ENCODE measurements at places on chromosomes 6 and 20.

DNA sequence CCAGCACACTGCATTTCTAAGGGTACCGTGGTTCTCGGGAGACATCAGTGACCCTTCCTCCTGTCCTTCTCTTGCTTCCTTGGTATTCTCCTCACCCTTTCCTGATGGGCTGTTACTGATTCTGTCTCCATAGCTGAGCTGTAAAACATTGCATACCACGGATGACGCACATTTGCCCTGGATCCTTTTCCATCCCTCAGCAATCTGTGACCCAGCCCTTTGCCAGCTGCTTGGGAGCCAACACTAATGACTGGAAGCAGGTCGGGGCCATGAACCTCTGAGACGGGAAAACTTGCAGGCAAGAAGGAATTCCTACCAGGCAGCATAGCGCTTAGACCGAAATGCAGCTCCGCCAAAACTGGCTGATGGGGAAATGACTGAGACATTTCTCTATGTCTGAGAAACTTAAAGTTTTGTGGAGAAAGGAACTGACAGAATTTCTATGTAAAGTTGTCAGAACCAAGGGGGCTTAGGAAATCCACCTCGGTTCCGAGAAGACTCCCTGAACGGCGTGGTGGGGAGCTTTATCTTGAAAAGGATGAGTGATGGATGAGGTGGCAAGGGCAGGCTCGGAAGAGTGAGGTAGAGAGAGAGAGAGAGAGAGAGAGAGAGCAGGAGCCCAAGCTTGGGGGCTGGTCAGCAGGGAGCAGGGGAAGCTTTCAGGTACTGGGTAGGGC, 19.2 kb downstream of the TUBB2B start:
- no peak for DNase-seq

- DNase-seq = no peak
Observed at GRCh38 chr6:135018941-135019340, 35.7 kb downstream of the HBS1L start.

DNA sequence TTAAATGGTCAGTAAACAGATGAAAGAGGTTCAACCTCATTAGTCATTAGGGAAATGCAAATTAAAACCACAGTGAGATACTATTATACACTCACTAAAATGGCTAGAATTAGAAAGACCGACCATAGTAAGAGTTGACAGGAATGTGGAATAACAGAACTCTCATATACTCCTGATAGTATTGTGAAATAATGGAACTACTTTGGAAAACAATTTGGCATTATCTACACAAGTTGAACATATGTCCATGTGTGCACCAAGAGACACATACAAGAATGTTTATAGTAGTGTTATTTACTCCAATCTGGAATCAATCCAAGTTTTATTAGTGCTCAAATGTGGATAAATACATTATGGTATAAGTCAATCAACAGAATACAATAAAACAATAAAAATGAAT, 59.6 kb downstream of the AK9 start:
- DNase-seq = no peak

GRCh38 chr6:144298194-144298593, 13.1 kb downstream of the UTRN start:
- no peak for DNase-seq

DNA sequence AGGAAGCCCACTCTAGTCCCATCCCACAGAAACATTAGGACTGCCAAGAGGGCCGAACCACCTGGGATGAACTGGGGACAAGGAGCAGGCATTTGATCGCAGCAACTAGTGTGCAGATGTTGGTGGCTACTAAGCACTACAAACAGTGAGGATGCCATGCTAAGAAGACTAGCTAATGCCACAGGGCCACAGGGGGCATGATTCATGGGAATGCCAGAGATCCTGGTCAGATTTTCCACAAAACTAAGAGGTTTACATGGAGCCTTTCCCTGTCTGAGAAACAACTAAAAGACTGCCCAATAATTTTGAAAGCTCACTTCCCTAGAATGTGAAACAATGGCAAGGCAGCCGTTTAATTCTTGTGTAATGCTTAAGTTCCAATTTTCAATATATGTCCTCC, 375.9 kb upstream of the PTCHD4 start:
- no peak for DNase-seq

DNA sequence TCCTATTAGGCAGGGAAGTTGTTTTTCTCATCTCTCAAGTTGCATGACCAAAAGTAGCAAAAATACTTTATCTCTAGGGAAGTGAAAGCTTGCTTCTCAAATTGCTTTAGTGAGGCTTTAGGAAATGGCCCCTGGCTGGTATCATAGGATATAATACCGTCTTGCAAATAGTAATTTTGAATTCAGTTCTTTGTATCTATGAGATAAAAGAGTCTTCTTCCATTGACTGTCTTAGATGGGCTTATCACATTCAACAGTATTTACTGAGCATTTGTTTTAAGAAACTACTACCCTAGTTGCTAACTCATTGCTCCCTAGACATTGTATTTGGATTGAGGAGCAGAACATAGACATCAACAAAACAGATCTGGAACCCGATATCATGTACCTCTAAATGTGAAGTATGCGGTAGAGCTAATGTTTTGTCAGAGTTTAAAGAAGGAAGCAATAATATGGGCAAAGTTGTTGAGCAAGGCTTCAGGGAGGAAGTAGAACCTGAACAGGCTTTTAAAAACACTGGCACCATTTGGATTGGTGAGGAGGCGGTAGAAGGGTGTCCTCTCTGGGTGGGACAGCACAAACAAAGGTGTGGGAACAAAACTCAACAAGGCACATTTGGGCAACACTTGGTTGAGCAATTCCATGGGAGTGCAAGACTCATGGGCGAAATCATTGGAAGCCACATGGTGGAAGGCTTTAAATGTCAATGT, 101.5 kb downstream of the SGK1 start:
- DNase-seq = no peak

- DNase-seq = no peak
Observed at GRCh38 chr20:4490045-4490444, 231.7 kb upstream of the PRND start.

- DNase-seq = peak; percentile 17
Observed at GRCh38 chr6:166032366-166033200, 135.1 kb downstream of the TBXT start.

DNA sequence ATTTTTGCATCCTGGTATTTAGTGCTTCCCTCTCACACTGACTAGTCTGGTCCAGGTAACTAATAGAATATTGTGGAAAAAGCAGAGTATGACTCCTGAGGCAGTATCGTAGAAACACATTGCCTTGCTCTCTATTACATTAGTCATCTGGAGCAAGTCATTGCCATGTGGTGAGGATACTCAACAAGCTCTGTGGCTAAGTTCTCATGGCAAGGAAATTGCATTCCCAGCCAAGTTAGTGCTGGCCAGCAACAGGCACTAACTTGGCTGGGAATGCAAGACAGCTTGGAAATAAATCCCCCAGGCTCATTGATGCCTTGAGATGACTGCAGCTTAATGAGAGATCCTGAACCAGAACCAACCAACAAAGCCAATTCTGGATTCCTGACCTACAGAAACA, 39.7 kb upstream of the HTR1B start:
- DNase-seq = no peak

DNA sequence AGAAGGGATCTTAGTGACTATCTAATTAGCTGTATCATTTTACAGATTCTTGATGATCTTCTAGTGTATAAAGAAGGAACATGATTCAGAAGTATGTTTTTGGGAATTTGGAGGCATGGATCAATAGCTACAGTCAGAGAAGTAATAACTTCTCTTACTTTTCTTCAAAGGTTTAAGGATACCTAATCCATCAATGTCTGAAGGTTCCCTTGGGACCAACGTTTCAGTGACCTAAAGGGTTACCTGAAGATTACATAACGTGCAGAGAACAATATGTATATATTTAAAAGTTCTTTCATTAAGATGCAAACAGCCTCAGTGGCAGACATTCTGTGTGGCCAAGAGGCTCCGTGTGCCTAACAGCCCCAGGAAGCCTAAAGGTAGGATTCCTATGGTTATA, 3.2 kb downstream of the HDAC2 start:
- DNase-seq = no peak

GRCh38 chr20:50330504-50331313, 140.1 kb downstream of the CEBPB start:
- DNase-seq = no peak

DNA sequence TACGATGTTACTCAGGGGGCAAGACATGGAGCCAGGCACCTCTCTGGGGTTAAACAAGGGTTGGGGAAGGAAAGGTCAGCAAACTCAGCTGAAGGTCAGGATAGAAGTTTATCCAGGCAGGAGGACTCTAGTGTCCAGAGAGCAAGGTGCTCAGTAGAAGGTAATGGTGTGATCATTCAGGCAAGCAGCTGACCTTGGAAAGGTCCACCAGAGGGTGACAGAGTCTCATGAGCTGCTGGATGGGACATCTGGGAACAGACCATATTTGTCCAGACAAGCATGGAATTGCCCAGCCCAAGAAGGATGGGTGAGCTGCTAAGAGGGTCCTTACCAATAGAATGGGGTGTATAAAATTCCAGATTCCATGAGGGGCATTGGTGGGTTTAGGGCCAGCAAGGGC, 89.5 kb downstream of the MAP3K7 start:
- DNase-seq = no peak

DNA sequence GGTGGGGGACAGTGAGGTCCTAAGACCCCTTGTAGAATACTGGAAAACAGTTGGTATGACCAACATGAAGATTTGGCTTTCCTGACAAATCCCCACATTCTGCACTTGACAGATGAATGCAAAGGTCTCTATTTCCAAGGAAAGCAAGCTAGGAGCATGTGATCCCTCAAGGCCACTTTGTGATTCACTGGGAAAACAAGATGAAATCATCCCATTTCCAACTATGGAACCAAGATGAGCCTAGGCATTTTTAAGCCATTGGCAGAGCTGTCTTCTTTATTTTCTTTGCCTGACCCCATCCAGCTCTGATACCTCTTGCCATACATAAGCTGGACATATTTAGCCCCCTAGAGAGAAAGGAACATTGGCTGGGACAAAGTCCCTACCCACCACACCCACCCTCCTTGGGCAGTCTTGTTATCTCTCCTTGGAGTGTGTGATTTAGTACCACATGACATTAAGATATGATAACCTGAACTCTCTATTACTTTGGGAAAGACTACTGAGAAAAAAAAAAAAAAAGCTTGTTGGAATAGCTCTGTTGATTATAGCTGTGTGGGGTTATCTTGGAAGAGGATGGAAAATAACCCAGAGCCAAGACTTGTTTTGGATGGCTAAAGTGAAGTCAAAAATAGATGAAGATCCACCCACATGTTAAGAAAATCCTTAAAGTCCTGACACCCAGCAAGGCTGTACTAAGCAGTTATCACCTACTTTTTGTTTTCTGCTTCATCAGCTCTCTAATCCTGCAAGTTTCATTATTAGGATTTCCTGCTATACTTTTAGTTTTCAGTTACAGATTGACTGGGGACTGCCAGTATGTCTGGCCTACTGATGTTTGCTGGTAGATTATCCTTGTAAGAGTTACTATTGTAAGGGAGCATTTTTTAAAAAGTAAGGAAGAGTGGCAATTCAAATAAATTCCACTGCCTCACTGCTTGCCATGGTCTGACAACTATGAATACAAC, 90.1 kb upstream of the PREP start:
- peak; percentile 77 for DNase-seq

DNA sequence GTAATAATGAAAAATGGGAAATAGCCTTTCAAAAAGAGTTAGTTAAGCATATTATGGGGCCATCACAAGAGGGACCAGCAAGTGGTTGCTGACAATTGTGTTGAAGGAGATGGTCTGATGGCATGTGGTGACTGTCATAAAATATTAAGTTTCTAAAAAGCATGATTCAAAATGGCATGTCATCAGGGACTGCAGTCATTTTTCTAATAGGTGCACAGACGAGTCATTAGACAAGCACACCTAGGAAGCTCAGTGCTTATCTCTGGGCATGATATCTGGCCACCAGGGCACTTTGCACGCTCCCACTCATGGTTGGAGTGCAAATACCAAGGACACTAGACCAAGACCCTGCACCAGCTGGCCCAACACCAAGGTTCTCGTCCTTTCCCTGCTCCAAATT, 226.5 kb downstream of the ANKRD60 start:
- DNase-seq = no peak

- DNase-seq = no peak
Observed at GRCh38 chr20:33893314-33893713, 82.2 kb downstream of the CHMP4B start.

All from Caki2 (cell line).